ENCODE measurements at places on chromosomes 1 and 21. TPM values are rescaled to one million over a fixed set of nuclear protein-coding genes. Genes with fewer than 3 reads are reported as not detected.

SYCP1 gene
- total RNA-seq: not detected

NLRP3 gene
- 0.66 TPM for total RNA-seq

GRCh38 chr1:94952539-94952938 lies 25.6 kb upstream of the CNN3 start:
- no peak for DNase-seq

GRCh38 chr1:36919491-36920145 lies 114.7 kb downstream of the GRIK3 start:
- DNase-seq: no peak

DNA sequence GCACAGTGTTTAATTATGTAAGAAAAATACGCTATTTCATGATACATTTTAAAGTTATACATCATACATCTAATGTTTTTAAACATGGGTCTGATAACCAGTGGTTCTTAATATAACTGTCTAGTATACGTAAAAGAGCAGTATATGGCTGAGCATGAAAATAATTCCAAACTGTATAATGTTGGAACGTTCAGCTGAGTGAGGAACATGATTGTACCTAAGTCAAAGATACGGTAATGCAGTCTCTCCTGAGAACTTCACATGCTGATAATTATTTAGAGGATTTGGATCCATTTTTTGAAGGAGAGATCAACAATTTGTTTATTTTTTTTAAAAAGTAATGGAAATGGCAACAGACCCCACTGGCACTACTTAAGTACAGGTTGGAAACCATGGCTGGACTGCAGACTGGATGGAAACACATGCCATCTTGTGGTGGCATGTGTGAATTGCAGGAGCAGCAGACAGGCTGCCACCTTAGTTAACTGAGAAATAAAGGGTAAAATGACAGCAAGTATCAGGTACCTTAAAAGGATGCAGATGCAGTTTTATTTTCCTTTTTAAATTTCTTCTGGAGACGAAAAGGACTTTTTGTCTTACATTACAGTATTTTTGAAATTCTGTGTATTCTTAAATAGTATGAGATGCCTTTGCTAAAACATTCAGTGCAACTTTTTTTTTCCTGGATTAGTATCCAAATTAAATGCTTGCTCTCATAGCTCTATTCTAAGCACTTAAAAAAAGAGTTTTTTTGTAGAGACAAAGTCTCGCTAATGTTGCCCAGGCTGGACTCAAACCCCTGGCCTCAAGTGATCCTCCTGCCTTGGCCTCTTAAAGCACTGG lies 73.8 kb downstream of the MTR start:
- no peak for DNase-seq

TMEM125 gene
- 30.1 TPM for total RNA-seq

GRCh38 chr1:17826165-17826488 lies 71.0 kb downstream of the ACTL8 start:
- DNase-seq: no peak

CFAP74 gene
- total RNA-seq: 0.29 TPM

DNA sequence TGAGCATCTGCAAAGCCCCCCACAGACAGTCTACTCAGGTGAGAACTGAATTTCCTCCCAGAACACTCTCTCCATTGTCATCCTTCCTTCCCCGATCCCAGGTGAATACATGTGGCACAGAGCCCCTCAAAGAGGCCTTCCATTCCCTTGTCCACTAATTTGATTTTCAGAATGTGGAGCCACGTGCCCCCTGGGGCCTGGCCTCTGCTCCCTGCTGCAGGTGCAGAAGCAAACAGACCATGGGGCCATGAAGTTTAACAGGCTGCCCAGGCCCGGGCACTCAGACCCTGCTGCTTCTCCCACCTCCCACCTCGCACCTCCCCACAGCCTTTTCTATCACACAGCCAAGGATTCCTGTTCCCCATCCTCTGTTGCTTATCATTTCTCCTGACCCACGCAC lies 243.8 kb upstream of the RAB4A start:
- no peak for DNase-seq

- no peak for DNase-seq
These were observed 183.9 kb downstream of the NRIP1 start for GRCh38 chr21:14880922-14881321.

LCE1A gene
- not detected for total RNA-seq

ADGRB2 gene
- 2.9 TPM for total RNA-seq

- DNase-seq: no peak
These were observed 710 bp downstream of the KLHL20 start for GRCh38 chr1:173715538-173715844.

DNA sequence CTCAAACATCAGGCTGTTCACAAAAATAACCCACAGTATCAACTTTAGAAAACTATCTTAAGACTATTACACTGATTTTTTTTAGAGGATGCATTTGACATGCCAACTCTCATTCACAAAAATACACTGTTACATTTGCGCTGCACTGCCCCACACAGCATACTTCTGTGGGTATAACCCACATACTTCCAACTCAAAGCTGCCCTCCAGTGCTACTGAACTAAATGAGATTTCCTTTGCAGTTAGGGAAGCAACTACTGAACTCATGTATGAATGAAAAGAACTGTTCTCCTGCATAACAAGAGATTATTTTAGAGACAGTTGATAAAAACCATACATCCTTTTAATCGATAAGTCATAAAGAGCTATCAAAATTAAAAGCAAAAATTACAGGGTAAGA lies 25.8 kb upstream of the GADD45A start:
- DNase-seq: no peak

MROH7 gene
- total RNA-seq: 5.3 TPM

MANEAL gene
- total RNA-seq: 3.7 TPM

DNA sequence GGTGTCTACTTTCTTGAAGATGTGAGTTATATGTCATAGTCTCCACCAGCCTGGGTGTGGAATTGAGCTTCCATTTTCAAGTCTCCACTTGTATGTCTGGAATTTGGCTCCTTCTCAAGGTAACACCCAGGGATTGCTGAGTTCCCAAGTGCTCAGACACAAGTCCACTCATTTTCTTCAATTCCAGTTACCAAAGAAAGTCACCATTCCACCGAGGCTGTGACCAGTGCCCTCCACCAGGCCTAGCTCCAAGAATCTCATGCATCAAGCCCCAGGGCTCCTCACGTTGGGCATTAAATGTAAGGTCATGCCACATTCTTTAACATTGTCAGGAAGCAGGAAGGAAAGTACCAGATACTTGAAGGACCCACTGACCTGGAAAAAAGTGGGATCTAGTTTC lies 2.4 kb upstream of the RAB4A start:
- DNase-seq: peak; percentile 57

Measured in breast epithelium (tissue), 4 donors.